ENCODE measurements at places on chromosomes 6 and 20.

DNA sequence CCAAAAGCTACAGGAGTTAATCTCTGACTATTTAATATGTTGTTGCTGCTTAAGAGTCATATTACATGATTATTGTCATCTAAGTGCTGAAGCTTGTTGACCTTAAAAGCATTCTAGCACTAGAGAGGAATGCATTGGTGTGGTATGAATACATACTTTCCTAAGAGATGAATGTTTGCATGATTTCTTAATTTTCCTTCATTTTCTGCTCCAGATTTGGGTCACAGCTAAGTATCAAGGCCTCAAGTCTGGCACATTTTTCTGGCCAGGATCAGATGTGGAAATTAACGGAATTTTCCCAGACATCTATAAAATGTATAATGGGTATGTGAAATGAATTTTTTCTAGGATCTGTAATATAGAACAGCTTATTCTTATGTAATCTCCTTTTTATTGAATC lies 53.6 kb downstream of the ENPP1 start:
- DNase-seq: no peak

DNA sequence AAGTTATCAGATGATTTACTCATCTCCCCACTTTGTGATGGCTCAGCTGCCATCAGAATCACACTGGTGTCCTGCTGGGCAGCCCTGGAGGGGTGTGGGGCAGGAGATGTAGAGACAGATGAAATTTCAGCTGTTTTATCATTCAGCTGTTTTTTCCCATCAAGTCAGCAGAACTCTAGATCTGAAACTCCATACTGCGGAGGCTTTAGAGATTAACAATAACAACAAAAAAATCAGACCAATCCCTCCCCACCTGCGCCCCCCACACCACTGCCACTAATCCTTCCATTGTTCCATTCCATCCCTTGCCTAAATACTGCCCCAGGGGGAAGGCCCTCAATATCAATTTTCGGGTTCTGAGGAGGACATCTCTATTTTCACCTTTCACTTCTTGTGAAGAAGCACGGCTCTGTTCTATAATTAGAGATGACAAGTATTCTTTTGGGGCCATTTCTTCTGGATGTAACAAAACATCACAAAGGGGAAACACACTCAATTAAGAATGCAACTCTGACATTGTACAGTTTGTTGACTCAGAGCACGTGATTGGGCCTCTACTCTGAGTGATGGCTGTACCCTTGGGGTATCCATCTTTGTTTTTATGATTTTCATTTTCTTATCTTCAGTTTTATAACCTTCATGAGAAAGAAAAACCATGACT lies 396.3 kb downstream of the ZFAND3 start:
- no peak for DNase-seq

DNA sequence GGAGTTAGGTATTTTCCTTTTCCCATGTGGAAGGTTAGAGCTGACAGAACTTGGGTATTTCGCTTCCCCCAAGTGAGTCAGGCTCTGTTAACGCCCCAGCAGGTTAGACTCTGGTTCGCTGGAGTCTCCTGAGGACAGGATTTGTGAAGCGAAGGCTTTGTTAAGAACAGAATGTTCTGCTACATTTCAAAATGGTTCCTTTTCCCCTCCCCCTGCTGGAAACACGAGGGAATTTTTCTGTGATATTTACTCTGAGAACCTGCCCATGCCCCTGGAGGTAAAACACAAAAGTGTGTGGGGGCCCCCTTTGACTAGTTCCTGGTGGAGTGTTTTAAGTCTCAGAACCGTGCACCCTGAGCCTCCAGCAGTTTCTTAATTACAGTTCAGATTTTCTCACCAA lies 731.4 kb upstream of the CITED2 start:
- DNase-seq: no peak

DNA sequence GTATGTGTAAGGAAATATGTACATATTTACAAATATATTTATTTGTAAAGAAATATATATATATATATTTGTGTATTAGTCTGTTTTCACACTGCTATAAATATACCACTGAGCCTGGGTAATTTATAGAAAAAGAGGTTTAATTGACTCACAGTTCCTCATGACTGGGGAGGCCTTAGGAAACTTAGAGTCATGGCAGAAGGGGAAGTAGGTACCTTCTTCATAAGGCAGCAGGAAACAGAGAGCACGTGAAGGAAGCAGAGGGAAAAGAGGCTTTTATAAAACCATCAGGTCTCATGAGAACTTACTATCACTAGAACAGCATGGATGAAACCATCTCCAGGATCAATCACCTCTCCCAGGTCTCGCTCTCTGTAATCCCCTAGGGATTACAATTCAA lies 644.5 kb upstream of the HS3ST5 start:
- no peak for DNase-seq

DNA sequence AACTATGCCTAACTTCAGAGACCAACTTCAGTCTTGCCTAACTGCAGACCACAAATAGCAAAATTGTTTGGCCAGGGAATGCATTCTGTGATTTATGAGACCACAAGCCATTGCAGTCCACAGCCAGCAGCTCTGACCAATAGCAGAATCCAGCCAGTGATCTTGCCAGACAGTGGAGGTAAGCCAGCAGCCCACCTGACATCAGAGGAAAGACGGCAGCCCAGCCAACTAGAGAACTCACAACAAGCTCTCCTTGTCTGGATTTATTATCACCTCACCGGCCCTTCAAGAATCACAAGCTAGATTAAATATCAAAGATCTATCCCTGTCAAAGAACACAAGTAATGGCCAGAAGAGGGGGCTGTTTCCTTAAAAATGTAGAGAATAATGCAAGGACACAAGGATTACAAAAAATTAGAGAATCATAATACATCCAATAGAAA lies 66.5 kb upstream of the SLC35F1 start:
- DNase-seq: no peak

DNA sequence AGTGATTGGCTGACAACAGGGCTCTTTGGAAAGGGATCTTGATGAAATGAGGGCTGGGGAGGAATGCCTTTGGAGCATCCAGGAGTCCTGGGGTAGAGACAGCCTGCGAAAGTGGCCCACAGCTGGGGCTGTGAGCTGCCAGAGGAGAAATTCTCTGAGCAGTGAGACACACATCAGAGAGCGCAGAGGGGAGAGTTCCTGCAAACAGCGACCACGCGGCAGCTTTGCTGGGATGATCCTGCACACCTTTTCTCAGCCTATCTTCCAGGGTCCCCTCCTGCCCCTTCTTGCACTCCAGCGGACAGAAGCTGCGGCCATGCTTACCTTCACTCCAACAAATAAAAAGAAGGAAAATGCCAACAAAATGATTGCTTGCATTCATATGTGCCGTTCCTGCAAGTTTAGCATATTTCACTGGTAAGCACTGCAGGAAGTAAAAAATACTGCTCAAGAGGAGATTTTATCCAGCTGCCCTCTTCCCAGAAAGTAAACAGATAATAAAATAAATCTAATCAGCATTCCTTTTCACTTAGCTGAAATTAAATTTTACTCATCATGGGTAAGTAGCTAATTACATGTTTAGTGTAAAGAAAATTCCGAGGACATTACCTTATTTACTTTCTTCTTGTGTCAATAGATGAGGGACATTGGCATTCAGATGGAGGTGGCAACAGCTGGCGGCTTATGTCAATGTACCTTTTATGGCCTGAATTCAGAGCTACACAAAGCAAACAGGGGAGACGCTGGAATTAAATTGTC lies 339.9 kb upstream of the ARID1B start:
- no peak for DNase-seq

All from CD4-positive, alpha-beta T cell treated with Interleukin-4 for 1 hour (primary cell).